ENCODE measurements at places on chromosomes 12 and 14.

- no peak for DNase-seq
Measured at GRCh38 chr12:53722450-53723041, 4.7 kb downstream of the CALCOCO1 start.

GRCh38 chr12:103840462-103840875 lies 565 bp downstream of the NT5DC3 start:
- peak; percentile 56 for DNase-seq

DNA sequence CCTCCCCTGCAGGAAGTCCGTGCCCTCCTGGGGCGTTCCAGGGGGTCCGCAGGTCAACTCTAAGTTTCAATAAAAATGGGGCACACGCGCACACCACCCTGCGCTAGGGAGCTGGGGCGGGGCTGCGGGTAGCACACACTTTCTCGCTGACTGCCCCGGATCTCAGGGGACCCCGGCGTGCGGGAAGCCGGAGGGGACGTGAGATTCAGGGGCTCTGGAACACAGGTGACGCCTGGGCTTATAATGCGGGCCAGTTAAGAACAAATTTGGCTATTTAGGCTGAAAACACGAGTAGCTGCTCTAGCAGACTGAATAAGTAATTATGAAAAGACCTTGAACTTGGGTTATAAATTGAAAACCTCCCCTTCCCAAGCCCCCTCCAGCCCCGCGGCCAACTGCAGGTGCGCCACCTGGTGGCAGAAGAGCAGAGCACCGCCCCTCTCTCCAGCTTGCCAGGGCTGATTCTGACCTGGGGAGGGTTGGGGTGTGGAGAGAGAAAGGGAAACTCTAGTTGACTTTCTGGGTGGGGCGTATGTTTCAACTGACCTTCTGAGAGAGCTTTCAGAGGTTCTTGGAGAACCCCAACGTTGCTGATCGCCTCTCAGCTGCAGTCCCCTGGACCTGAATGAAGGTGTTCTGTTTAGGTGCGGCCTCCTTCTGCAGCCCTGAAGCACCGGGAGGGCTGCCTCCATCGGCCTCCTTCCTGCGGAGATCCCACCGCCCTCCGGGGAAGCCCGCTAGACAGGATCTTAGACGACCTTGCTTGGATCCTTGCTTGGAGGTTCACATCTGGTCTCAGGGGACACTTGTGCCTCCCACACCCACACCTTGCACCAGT lies 118.4 kb upstream of the EVL start:
- peak; percentile 77 for DNase-seq

DNA sequence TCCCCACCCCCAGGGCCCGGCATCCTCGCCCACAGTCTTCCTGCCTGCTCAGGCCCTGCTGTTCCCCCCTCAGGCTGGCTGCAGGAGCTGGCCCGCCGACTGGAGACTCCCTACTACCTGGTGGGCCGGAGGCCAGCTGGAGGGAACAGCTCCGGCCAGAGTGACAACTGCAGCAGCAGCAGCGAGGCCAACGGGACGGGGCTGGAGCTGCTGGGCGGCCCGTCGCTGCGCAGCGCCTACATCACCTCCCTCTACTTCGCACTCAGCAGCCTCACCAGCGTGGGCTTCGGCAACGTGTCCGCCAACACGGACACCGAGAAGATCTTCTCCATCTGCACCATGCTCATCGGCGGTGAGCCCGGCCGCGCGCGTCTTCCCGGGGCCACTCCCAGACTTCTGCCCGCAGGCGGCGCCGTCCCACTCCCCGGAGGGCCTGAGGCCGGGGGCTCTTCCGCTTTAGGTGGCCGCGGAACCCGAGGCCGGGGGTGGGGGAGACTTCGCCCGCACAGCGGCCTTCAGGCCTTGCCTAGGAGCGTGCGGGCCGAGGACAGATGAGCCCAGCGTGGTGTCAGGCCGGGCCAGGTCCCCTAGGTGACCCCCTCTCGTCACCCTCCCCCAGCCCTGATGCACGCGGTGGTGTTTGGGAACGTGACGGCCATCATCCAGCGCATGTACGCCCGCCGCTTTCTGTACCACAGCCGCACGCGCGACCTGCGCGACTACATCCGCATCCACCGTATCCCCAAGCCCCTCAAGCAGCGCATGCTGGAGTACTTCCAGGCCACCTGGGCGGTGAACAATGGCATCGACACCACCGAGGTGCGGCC lies 10.2 kb downstream of the KCNH3 start:
- DNase-seq: peak; percentile 60

DNA sequence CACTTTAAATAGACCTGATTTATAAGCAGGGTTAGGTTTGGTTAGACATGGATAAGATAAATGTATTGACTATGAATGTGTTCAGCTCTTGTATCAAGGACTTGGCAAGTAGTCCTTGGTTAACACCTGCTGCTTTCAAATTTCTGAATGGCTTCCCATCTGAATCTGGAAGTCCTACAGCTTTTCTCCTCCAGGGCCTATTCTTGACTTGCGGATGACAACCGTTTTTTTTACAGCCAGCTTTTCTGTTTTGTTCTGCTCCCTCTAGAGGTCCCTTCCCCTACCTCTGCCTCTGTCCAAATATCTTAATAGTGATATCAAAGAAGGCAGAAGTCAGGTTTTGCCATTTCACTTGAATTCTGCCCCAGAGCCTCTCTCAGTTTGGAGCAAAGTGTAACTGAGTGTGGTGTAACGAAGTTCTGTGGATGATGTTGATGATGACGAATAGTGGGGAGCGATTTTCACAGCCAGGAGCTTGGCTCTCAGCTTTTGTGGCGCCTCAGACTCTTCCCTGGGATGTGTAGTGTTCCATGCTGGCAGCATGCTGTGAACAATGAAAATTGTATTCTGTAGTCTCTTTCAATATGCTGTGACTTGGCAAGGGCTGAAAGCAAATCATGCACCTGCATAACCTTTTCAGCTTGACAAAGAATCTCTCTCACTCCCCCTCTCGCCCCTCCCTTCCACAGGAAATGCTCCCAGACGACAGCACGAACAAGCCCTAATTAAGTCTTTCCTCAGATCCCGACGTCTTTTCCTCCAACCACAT lies 5.0 kb upstream of the SLC4A8 start:
- DNase-seq: no peak

DNA sequence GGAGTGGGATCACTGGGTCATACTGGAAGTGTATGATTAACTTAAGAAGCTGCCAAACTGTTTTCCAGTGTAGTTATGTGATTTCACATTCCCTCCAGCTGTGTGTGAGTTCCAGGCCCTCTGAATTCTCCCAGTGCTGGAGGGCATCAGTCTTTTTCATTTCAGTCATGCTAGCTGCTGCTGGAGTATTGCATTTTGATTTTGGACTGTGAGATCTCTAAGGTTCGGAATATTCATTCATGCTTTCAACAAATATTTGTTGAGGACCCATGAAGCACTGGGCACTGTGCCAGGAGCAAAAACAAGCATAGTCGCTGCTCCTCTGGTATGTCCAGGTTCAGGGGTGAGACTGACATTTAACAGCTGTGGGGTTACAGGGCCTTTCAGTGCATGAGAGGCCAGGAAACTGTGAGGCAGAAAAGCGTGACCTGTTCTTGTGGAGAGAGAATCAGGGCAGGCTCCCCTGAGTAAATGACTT lies 133.2 kb downstream of the SCARB1 start:
- DNase-seq: no peak

- DNase-seq: no peak
Measured at GRCh38 chr14:86640288-86640687, 1110.3 kb downstream of the FLRT2 start.

- no peak for DNase-seq
Measured at GRCh38 chr12:108360487-108360886, 21.4 kb upstream of the CMKLR1 start.

GRCh38 chr12:125907351-125907750 lies 842.1 kb downstream of the AACS start:
- no peak for DNase-seq

GRCh38 chr12:8996682-8997405 lies 7.5 kb downstream of the KLRG1 start:
- DNase-seq: no peak

DNA sequence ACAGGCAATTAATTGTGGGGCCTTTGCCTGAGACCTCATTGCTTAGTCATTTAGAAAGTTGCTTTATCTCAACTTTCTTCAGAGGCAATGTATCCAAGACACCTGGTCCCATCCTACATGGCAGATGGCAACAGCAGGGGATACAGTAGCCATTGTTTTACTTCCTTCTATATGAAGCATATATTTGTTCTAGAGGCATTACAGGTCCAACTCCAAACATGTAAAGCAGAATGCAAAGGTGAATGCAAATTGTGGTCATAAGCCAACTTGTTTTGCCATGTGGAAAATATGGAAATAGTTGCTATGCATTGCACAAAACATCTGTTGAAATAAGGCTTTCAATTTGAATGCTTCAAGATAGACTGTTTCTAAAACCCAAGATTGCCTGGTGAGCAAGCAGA lies 109.8 kb upstream of the BCAT1 start:
- no peak for DNase-seq

- no peak for DNase-seq
Measured at GRCh38 chr14:94775871-94776210, 5.9 kb upstream of the GSC start.

DNA sequence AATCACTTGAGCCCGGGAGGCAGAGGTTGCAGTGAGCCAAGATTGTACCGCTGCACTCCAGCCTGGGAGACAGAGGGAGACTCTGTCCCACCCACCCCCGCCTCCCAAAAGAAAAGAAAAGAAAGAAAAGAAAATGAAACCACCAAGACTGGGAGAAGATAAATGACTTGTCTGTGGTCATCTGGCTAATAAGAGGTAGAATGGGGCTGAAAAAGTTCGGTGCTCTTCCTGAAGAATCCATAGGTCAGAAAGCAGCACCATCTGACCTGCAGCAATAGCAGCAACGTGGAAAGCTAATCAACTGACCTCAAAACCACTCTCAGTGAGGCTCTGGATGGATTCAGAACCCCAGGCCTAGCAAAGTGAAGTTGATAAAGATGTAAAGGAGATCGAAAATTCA lies 25.2 kb downstream of the SSH1 start:
- no peak for DNase-seq

DNA sequence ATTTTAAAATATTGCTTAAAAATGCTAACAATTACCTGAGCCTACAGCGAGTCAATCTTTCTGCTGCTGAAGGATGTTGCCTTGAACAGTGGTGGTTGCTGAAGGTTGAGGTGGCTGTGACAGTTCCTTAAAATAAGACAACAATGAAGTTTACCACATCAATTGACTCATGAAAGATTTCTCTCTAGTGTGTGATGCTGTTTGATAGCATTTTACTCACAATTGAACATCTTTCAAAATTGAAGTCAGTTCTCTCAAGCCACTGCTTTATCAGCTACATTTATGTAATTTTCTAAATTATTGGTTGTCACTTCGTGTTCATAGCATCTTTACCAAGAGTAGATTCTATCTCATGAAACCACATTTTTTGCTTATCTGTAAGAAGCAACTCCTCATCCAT lies 20.3 kb downstream of the CMAS start:
- DNase-seq: no peak

GRCh38 chr12:9707864-9708808 lies 24.8 kb downstream of the CLECL1 start:
- DNase-seq: peak; percentile 74

DNA sequence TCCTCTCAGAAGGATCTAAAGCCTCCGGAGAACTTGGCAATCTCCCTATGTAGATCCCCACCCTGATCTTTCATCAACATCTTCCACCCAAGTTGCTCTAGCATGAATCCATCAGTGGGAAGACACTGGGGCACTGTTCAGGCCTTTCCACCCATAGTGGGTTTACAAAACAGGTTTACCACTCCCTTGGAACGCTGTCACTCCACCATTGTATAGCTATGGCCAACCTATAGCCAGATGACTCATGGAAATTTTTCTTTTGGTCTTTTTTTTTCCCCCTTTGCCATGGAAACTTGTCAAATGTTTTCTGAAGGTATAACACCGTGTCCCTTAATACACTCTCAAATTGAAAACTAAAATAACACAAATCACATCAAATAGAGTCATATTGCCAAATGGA lies 10.8 kb upstream of the HSPB8 start:
- no peak for DNase-seq

DNA sequence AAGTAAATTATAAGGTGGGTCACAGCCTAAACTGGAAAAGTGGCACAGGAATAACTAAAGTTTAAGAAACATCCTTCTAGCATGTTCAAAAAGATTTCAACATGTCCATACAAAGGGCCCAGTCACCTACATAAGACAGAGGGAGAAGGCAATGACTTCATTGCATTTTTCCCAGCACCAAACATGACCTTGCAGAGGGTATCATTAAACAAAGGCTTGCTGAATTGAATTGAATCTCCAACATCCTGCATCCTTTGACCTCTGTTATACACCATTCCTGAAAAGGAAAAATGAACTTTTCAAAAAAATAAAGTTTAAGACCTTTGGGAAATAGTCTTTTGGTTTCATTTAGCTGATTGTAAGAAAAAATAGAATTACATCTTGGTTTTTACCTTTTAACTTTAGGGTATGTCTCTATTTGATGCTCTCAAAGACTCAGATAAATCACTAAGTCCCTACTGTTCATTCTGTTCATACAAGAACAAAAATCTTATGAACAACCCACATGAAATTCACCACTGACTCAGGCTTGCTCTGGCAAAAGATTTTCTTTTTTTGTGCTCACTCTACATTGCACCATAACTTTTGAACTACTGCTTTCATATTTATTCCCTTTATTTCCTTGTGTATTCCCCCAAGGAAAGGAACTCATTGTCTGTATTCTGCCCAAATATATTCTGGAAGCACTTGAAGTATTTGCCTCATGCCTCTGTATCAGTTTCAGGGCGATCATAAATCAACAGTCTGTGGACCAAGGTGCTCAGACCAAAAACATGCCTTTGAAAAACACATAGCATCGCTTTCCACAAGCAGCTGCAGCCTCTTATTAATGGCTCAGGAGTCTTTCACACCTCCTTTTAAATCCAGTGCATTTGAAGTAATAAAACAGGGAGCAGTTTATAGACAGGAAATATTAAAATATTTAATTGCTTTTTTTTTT lies 121.7 kb downstream of the DUSP6 start:
- DNase-seq: no peak

DNA sequence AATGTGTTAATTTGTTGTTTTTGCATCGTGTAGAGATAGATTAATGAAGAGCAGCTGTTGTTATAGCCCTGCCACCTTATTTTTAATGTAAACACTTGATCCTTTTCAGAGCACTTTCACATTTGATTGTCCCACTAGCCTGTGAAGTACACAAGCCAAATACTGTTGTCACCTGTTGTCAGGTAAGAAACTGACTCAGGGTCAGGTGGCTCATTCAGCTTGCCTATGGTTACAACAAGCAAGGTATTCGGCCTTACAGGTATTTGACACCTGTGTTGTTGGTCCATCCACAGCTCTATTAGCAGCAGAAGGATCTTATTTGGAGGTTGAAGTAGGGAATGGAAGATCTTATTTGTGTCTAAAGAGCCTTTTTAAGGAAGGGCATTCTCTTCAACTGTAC lies 108.9 kb downstream of the GPR135 start:
- no peak for DNase-seq

Data from stimulated activated CD8-positive, alpha-beta memory T cell treated with anti-CD3 and anti-CD28 coated beads, Interleukin-4, amount 100 ng/mL, for 48 hours (primary cell).